DMS153 (cell line): ENCODE measurements at places on chromosomes 2 and 18.
A peak's percentile ranks its signal among the peaks of the same experiment; 100 is the strongest.

DNA sequence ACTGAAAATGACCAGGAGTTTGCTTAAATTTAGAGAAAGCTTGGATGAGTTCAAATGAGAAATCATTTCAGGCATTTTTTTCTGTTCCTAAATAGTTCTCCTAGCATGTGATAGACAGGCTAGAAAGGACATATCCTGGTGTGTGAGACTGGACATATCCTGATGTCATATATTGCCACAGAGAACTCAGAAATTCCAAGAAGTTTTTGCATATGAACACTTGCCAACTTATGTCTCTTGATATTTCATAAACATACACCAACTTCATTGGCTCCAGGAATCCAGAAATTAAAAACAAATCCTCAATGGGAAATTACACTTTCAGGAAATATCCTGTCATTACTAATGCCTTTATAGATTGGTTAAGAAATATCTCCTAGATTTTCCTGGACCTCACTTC, 2.9 kb upstream of the SERPINB4 start:
- DNase-seq, result no peak

GRCh38 chr2:198293281-198293680, 488.9 kb downstream of the PLCL1 start:
- no peak for DNase-seq

DNA sequence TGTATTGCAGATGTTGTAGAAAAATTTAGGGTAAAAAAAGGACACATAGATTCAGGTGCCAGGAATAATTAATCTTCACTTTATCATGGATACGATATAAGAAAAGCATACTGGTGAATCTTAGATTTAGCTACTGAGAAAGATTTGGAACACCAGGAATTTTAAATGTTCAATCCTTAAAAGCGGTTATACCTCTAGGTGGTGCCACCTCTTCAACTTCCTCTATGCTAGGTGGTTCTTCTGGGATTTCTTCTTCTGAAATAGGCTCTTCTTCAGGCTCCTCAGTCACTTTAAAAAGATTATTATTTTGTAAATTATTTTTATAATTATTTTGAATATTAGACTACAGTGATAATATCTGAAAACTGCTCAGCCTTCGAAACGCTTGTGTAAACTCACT, 133.1 kb downstream of the TTN start:
- no peak for DNase-seq

- no peak for DNase-seq
Observed at GRCh38 chr2:171412571-171413175, 21.1 kb downstream of the METTL8 start.

GRCh38 chr2:196315388-196316049, 144.1 kb upstream of the STK17B start:
- no peak for DNase-seq

DNA sequence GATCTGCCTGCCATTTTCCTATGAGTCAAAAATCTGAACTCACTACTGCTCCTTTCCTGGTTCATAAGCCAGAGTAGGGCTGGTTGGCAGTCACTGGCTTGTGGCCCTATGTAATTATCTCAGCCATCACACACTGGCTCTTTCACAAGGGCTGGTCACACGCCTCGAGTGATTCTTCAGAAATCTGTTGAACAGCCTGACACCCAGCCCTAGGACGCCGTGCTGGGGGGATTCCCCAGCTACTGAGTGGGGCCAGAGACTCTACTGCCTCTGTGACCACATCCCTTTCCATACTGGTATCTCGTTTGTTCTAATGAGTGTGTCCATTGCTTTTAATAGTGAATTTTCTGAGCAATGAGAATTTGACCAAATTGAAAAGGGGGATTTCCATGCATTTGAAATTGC, 45.8 kb upstream of the RBM44 start:
- DNase-seq, result no peak

GRCh38 chr18:24877066-24877465, 416.6 kb downstream of the HRH4 start:
- DNase-seq, result no peak

- DNase-seq, result no peak
Observed at GRCh38 chr2:2892378-2892777, 485.2 kb downstream of the EIPR1 start.

DNA sequence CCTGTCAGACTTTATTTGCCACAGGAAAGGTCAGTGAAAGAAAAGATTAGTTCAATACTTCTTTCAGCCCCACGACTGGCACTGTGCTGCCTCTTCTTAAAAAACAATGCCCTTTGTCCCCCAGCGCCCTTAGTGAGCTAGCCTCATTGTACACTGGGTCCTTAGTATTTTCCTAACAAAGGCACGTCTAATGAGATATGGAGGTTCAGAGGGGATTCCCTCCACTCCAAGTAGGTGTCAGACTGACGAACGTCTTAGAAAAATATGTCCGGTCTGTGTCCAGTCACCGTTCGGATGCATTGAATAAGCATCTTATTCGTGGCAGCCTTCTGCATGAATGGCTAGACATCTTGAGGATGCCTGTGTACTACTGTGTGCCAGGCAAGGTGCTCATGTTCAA, 1.1 kb downstream of the FECH start:
- DNase-seq, result no peak

DNA sequence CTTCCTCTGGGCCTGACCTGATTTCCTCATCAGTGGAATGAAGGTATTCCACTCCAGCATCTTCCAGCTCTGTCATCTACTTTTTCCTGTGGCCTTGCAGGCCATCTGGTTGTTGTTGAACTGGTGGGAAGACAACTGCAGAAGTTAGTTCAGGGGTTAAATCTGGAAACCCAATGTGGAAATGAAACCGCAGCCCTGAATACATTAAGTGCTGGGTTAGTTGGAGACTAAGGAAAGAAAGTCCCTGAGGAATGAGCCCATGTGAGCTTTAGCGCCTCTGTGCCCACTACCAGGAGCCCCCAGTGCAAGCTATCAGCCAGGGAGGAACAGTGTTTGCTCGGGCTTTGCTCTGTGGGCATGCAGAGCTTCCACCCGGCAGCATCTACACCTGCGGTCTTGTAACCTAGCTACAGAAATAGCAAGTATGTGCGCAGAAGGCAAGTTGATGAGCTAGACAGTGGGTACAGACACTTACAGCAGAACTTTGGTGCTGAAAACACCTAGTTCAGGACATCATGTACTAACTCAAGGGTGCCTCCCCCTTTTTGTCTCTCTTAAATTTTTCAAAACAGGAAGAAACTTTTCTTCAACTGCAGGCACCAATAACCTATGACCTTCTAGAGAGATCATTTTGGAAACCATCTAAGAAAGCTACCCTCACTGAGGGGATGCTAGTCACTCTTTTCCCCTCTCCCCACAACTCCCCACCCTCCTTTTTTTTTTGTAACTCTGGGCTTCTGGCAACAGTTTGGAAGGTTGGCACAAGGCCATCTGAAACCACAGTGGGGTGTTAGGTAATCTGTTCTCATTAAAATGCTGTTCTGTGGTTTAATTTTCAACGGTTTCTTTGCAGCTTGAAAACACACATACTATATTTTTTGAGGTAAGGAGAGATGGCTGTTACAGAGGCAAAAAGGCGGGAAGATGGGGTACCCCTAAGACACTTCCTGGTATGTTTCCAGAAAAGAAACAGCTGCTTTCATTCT, 18.3 kb upstream of the CXCR4 start:
- DNase-seq, result no peak

DNA sequence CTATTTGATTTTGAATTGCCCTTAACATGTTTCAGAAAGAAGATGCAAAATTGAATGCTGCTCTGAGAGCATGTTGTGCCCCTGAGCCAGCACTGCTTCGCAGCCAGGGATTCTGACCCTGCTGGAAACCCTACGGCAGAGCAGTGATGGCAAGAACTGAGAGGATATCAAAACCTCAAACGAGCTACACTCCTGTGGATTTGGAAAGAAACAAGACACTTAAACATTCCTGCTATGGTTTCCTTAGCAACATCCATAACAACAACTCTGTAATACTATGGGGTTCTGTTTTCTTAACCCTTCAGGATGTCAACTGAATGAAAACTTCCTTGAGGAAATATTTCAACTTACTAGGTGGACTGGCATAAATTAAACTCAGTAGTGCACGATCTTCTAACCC, 649.1 kb downstream of the NYAP2 start:
- DNase-seq, result no peak

GRCh38 chr2:38487852-38488251, 110.8 kb upstream of the ATL2 start:
- no peak for DNase-seq

DNA sequence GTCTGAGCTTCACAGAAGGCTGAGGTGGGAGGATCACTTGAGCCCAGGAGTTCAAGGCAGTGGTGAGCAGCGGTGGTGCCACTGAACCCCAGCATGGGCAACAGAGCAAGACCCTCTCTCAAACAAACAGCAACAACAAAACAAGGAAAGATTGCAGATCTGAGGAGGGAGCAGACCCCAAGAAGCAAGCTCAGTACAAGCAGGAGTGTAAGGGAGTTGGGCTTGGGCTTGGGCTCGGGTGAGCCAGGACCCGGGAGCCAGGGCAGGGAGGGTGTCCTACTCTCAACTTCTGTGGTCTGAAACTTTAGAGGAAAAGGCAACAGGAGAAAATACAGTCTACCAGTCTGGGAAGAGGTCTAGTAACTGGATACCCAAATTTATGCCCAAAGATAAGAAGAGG, 92.0 kb upstream of the RAB12 start:
- DNase-seq, result no peak

- no peak for DNase-seq
Observed at GRCh38 chr2:12918138-12918834, 201.6 kb downstream of the TRIB2 start.

- DNase-seq, result no peak
Observed at GRCh38 chr2:150974234-150974633, 287.4 kb downstream of the RBM43 start.

GRCh38 chr2:200765139-200765951, 46.4 kb upstream of the BZW1 start:
- DNase-seq, result no peak

DNA sequence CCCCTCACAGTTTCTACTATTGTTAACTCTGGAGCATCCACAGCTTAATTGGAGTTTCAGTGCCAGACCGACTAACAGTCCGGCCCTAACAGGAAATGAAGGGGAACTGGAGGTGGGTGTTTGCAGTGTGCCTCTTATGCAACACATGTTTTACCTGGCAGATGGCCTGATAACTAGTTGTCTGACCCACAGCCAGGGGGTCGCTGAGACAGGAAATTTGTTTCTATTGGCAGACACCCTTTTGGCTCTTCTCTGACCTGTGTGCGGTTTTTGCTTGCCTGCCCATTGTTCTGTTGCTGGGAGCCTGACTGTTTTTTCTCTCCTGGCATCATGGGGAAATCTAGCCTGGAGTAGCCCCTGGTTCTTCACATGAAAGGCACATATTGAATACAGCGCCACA, 1329.8 kb downstream of the DSC3 start:
- DNase-seq, result no peak

GRCh38 chr2:215391531-215391930, 44.3 kb downstream of the FN1 start:
- DNase-seq, result no peak

GRCh38 chr18:48356151-48356745, 52.9 kb downstream of the ZBTB7C start:
- no peak for DNase-seq

GRCh38 chr2:65781756-65782155, 349.4 kb upstream of the SPRED2 start:
- no peak for DNase-seq

- peak; percentile 66 for DNase-seq
Observed at GRCh38 chr2:27086724-27087593, at the start of gene KHK. Gene KHK (plus strand): TSS chr2:27086772. CDS start chr2:27087260, 488 bp downstream.

DNA sequence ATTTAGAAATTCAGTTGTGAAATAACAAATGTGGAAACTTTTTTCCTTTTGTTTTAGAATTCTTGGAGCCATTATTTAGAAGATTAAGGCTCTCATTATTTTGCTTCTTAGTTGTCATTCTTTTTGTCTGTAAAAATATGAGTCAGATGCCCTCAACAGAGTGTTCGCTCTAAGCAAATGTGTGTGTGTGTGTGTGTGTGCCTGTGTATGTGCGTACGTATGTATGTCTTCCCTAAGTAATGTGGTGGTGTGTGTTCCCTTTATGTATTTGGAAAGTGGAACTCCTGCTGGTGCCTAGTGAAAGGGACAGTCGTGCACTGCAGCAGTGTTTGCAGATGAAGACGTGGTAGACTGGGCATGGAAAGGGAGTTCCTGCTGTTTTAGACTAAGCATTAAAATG, 27.5 kb downstream of the ZNF407 start:
- no peak for DNase-seq

- no peak for DNase-seq
Observed at GRCh38 chr18:58721566-58722239, 50.4 kb downstream of the MALT1 start.

- no peak for DNase-seq
Observed at GRCh38 chr2:239716536-239717318, 308.4 kb downstream of the NDUFA10 start.

- DNase-seq, result no peak
Observed at GRCh38 chr18:38032516-38032915, 466.9 kb upstream of the CELF4 start.

DNA sequence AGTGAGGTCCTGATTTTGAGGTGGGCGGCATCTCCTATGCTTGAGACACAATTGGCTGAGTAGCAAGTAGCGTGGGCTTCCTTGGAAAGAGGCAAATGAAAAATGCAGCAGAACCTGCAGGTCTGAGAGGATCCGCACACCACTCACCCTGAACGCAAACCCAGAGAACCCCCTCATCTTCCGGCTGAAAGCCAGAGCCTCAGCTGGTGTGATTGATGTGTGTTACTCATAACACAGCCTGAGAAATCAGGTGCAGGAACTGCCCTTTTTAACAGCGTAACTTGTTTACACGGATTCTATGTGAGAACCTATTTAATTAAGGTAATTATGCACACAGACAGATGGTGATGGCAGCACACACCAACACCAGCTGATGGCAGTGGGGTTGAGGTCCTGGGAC, 123.4 kb downstream of the MRO start:
- no peak for DNase-seq

DNA sequence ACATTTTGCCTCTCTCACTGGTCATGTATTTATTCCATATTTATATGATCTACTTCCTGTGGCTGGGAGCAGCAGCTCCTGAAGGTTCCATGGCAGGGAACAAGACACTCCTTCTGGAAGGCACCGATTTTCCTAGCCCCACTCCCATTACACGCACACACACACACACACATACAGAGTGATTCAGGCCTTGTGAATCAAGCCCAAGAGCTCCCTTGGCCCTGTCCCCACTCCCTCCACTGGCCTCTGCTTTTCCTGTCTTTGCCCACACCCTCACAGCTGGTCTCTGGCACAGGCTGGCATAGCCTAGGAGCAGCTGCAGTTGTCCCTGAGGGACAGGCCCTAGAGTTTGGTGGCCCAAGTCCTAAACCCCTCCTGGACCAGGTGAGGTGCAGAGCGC, 201.7 kb downstream of the NAPG start:
- DNase-seq, result no peak

DNA sequence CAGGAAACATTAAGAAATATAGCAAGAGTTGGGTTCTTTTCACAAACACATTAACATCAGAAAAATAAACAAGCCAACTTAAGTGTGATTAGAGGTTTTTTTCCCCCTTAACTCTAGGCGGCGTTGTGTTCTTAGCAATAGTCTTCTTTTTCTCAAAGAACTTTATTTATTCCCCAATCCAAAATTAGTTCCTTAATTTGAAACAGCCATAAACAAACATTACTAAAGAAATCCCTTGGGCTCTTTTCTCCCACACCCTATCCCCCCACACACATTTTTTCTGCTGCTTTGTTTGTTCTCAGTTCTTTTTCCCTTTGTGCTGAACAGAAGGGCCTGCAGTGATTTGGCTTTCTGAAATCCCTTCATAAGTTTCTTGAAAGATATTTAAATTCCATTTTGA, 13.2 kb upstream of the MYO1B start:
- no peak for DNase-seq

- no peak for DNase-seq
Observed at GRCh38 chr18:80086281-80086680, 22.8 kb upstream of the ADNP2 start.

GRCh38 chr2:231674587-231675338, 33.6 kb upstream of the PTMA start:
- peak; percentile 34 for DNase-seq
